ENCODE measurements at places on chromosomes 3 and 15. TPM values are rescaled to one million over a fixed set of nuclear protein-coding genes. Genes with fewer than 3 reads are reported as not detected.

The FGF12 gene
- not detected for total RNA-seq

The SQOR gene
- total RNA-seq: 75.8 TPM

The NRROS gene
- total RNA-seq: 39.9 TPM

The CDC25A gene
- total RNA-seq: 31.3 TPM

The ESYT3 gene
- 0.16 TPM for total RNA-seq

The DOCK3 gene
- total RNA-seq: 3.4 TPM

The TRIM42 gene
- not detected for total RNA-seq

The LRRC31 gene
- total RNA-seq: not detected

The TMEM89 gene
- total RNA-seq: 0.39 TPM

The BLM gene
- total RNA-seq: 52.3 TPM

The ISL2 gene
- total RNA-seq: 0.32 TPM

The MESP2 gene
- not detected for total RNA-seq

- no peak overlapping the region for H3K4me3 ChIP-seq
- no peaks in the 10 kb centered on the region for H3K4me1 ChIP-seq
- H3K36me3 ChIP-seq: peaks cover 2% of the 10 kb centered on the region
- peaks cover 7% of the 10 kb centered on the region for H3K27me3 ChIP-seq
- no peak overlapping the region for H3K27ac ChIP-seq
- no peak for DNase-seq
Measured at GRCh38 chr15:67915461-67916374, 75.9 kb upstream of the RNU6-1 start.

- peaks cover 3% of the 10 kb centered on the region for H3K27me3 ChIP-seq
- no peak overlapping the region for H3K4me3 ChIP-seq
- H3K4me1 ChIP-seq: peaks cover 4% of the 10 kb centered on the region
- H3K36me3 ChIP-seq: no peaks in the 10 kb centered on the region
- DNase-seq: no peak
Measured at GRCh38 chr15:61528581-61528910, 299.4 kb upstream of the RORA start.

DNA sequence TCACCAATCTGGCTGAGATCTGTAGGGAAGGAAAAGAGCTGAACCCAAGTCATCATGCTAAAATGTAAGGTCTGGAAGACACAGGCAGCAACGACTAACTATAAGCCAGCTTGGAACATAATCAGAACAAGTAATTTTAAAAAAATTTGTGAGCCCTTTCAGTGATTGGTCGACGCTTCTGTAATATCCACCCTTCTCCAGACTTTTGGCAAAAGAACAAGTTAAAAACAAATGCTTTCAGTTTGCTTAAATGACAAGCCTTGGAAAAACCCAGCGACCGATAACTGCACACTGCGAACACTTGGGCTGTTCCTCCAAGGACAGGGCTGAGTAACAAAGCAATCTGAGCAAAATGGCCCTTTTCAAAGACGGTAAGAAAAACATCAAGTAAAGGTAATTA, 49.6 kb downstream of the PCSK6 start:
- H3K27me3 ChIP-seq: peaks cover 5% of the 10 kb centered on the region
- no peak overlapping the region for H3K27ac ChIP-seq
- DNase-seq: no peak
- H3K4me3 ChIP-seq: no peak overlapping the region
- peaks cover 3% of the 10 kb centered on the region for H3K4me1 ChIP-seq

DNA sequence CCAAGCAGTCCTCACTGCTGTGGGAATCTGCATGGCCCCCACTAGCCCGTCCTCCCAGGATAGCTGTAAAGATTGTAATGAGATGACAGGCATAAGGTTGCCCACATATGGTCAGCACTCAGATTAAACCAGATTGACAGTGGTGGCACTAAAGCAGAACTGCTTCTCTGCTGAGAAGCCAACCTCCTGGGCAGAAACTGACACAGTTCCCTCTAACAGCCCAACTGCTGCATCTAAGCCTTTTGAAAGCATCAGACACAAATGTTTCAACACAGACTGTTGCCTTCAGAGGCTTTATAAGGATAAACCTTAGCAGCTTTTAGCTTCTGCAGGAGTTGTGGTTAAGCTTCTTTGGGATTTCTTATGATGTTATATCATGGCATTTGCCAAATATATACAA, 13.0 kb downstream of the DCLK3 start:
- no peaks in the 10 kb centered on the region for H3K4me1 ChIP-seq
- peaks cover 19% of the 10 kb centered on the region for H3K27me3 ChIP-seq
- DNase-seq: no peak
- no peaks in the 10 kb centered on the region for H3K36me3 ChIP-seq
- H3K27ac ChIP-seq: no peak overlapping the region

- no peaks in the 10 kb centered on the region for H3K4me1 ChIP-seq
- H3K27me3 ChIP-seq: peaks cover 8% of the 10 kb centered on the region
Measured at GRCh38 chr3:113165841-113166240, 45.5 kb upstream of the BOC start.

DNA sequence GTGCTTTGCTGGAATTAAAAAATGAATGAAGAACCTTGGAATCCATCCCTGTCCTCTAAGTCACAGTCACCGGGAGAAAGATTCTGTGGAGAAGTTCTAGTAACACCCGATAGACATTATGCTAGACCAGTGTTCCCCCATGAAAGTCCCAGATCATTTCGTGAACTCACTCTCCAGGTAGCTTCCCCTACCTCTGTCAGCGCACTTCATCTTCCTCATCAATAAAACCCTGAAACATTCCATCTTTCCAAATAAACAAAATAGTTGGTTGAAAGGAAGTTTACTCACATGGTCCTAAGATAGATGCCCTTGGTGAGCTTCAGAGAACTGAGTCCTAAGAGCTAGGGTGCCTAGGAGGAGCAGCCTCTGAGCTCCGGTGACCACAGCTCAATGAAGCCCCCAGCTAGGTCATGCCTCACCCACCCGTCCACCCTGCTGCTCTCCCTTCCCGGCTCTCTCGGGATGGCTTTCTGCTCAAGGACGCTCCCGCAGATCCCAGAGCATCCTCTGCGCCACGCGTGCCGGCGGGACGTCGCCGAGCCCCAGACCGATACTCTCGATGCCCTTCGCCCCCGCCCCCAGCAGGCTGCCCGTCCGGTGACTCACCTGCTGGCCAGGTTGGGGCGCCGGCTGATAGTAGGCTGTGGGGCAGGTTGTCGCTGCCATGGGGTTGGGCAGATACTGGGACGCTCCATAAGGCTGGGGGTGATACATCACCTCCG, 776 bp downstream of the VGLL3 start:
- H3K36me3 ChIP-seq: no peaks in the 10 kb centered on the region
- H3K4me1 ChIP-seq: peaks cover 3% of the 10 kb centered on the region
- no peak for DNase-seq
- H3K27ac ChIP-seq: no peak overlapping the region

DNA sequence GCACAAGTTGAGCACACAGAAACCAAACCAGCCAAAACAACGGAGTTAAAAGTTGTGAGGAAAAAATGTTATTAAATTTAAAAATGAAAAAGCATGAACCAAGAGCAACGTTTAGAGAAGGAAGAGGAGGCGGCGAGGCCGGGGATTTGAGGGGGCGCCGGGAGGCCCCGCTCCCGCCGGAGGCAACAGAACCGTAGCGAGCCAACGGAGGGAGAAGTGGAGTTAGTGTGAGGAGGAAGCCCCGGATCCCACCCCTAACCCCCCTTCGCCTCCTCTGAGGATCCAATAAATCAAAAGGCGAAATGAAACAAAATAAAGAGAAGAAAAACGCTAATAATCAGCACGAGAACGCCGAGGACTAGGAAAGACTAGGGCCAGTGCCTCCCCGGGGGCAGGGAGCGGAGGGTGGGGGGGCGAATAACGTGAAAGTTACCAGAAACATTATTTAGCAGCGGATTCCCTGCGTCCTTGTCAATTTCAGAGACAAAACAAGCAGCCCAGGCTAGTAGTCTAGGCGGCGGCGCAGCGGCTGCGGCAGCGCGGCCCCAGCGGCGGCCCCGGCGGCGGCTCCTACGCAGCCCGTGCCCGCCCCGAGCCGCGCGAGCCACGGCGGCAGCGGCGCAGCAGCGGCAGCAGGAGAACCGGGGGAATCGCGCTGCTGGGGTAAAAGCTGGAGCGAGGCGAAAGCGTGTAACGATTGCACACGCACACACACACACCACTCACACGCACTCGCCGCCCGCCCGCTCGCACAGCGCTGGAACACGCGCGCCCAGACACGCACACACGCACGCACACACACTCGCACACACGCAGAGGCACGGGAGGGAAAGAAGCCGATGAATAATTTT, 1.7 kb downstream of the MEIS2 start:
- H3K4me3 ChIP-seq: peak overlapping the region; percentile 61
- peaks cover 17% of the 10 kb centered on the region for H3K36me3 ChIP-seq
- DNase-seq: peak; percentile 28
- no peak overlapping the region for H3K27ac ChIP-seq

GRCh38 chr15:49187549-49188245, 17.6 kb downstream of the GALK2 start:
- H3K27ac ChIP-seq: no peak overlapping the region
- DNase-seq: no peak
- peaks cover 19% of the 10 kb centered on the region for H3K36me3 ChIP-seq
- no peaks in the 10 kb centered on the region for H3K27me3 ChIP-seq
- peaks cover 12% of the 10 kb centered on the region for H3K4me1 ChIP-seq
- no peak overlapping the region for H3K4me3 ChIP-seq

GRCh38 chr15:76197703-76198455, 113.4 kb downstream of the ETFA start:
- no peaks in the 10 kb centered on the region for H3K4me1 ChIP-seq
- H3K4me3 ChIP-seq: no peak overlapping the region
- DNase-seq: no peak
- no peak overlapping the region for H3K27ac ChIP-seq
- no peaks in the 10 kb centered on the region for H3K36me3 ChIP-seq

GRCh38 chr15:98673133-98673532, 24.8 kb downstream of the IGF1R start:
- no peak overlapping the region for H3K4me3 ChIP-seq
- H3K27me3 ChIP-seq: no peaks in the 10 kb centered on the region
- H3K36me3 ChIP-seq: no peaks in the 10 kb centered on the region
- peaks cover 27% of the 10 kb centered on the region for H3K4me1 ChIP-seq
- H3K27ac ChIP-seq: no peak overlapping the region

GRCh38 chr3:59388555-59389270, 338.9 kb upstream of the CFAP20DC start:
- H3K4me1 ChIP-seq: peaks cover 31% of the 10 kb centered on the region
- H3K36me3 ChIP-seq: peaks cover 2% of the 10 kb centered on the region
- H3K27ac ChIP-seq: peak overlapping the region; percentile 43
- no peak for DNase-seq

GRCh38 chr15:61509327-61509840, 280.3 kb upstream of the RORA start:
- no peak overlapping the region for H3K4me3 ChIP-seq
- H3K27me3 ChIP-seq: peaks cover 8% of the 10 kb centered on the region
- no peaks in the 10 kb centered on the region for H3K4me1 ChIP-seq
- no peak for DNase-seq
- no peak overlapping the region for H3K27ac ChIP-seq

DNA sequence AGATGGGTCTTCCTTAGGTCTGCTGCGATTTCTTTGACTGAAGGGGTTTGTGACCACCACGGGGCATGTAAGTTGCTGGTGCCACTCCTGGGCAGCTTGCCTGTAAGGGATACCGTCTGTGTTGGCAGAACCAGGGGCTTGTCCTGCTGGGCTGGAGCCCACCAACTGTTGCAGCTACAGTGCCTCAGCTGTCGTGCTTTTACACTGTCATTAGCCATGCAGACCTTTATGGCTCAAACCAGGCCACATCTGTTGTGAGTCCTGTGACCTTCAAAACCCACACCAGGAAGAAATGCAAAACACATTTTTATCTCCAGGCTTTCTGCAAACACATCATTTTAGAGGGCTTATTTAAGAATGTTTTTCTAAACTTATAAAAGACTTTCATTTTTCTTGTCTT, 168.7 kb downstream of the PTPRG start:
- no peak overlapping the region for H3K27ac ChIP-seq
- H3K4me3 ChIP-seq: no peak overlapping the region
- H3K36me3 ChIP-seq: no peaks in the 10 kb centered on the region
- no peaks in the 10 kb centered on the region for H3K27me3 ChIP-seq

DNA sequence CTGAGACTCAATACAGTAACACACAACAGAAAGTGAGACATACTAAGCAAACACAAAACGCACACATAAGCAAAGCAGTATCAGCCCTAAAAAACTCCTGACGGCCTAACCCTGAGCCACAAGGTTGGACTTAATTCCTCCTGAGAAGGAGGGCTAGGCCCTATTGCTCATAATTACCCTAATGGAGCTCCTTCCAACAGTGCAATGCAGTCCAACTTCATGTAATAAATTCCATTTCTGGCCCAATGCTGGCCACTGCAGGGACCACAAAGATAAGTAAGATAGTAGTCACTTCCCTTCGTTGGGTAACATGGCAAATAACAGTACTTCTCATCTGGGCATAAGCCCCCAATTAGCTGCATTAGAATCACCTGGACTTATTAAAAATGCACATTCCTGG, 4.2 kb downstream of the VPS39 start:
- DNase-seq: no peak
- H3K27ac ChIP-seq: no peak overlapping the region
- peaks cover 20% of the 10 kb centered on the region for H3K36me3 ChIP-seq

DNA sequence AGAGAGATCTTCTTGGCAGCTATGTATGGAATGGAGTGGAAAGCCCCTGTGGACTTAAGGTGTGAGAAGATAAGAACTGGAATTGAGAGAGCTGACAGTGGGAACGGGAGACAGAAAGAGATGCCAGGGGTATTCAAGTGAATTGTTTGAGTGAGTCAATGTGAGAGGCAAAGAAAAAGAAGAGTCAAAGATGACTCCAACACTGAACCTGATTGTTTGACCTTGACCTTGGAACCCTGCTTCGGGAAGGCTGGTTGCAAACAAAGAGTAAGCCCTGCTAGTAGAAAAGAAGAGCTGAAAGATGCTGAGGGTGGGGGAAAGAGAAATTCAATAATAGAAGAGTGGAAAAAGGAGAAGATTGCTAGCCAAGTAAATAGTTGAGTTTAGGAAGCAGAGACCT, 238.6 kb downstream of the BBX start:
- no peak overlapping the region for H3K27ac ChIP-seq
- no peaks in the 10 kb centered on the region for H3K4me1 ChIP-seq
- H3K27me3 ChIP-seq: no peaks in the 10 kb centered on the region
- DNase-seq: no peak

GRCh38 chr3:36476286-36476942, 96.1 kb downstream of the STAC start:
- no peaks in the 10 kb centered on the region for H3K4me1 ChIP-seq
- no peaks in the 10 kb centered on the region for H3K27me3 ChIP-seq
- no peak overlapping the region for H3K4me3 ChIP-seq
- no peaks in the 10 kb centered on the region for H3K36me3 ChIP-seq
- DNase-seq: no peak
- H3K27ac ChIP-seq: no peak overlapping the region

GRCh38 chr3:54731732-54732445, 196.0 kb downstream of the LRTM1 start:
- H3K36me3 ChIP-seq: no peaks in the 10 kb centered on the region
- H3K4me1 ChIP-seq: no peaks in the 10 kb centered on the region
- no peaks in the 10 kb centered on the region for H3K27me3 ChIP-seq
- no peak overlapping the region for H3K4me3 ChIP-seq

GRCh38 chr3:31953091-31953490, 28.0 kb downstream of the OSBPL10 start:
- no peak overlapping the region for H3K27ac ChIP-seq
- H3K4me1 ChIP-seq: no peaks in the 10 kb centered on the region
- no peak for DNase-seq
- H3K36me3 ChIP-seq: no peaks in the 10 kb centered on the region
